ENCODE measurements at places on chromosomes 12 and 14.

DNA sequence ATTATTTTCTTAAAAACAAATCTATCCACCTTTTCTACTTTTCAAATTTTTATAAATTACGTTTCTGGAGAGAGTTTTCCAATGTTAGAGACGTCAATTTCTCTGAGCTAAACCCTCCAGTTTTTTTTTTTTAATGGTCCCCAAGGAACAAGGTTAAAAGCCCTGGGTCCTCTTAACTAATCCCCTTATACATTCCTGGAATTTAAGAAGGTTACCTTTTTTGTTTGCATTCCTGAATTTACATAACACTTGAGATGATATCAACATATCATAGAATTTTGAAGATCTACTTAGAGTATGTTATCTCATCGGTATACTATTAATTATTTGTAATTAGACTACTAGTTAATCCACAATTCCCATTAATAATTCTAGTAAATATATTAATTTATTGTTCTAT is 662.2 kb upstream of the LRFN5 start:
- no peak for DNase-seq

DNA sequence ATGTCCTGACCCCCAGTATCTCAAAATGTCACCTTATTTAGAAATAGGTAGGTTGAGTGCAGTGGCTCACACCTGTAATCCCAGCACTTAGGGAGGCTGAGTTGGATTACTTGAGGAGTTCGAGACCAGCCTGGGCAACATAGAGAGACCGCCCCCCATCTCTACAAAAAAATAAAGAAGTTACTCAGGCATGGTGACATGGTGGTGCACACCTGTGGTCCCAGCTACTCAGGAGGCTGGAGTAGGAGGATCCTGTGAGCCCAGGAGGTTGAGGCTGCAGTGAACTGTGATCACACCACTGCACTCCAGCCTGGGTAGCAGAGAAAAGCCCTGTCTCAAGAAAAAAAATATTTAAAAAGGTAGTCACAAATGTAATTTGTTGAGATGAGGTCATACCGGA is 27.9 kb upstream of the RBM19 start:
- DNase-seq = no peak

DNA sequence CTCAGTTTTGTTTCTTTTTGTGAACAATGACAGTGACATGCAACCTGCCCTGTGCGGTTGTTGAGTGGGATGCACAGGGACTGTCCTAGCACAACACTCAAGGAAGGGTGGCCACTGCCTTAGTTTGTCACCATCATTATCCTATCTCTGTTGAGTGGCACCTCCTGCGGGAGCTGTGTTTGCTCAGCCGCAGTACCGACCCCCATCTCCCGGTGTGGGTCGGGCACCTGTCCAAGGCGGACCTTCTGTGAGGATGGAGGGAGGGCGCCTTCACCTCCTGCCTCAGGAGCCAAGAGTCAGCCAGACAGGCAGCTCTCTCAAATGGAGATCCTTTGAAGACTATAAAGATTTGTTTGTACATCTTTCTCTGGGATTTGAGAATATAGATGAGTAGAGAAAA is 142.1 kb downstream of the TSPAN9 start:
- DNase-seq = no peak

GRCh38 chr14:68630081-68630571 is 162.7 kb downstream of the ZFP36L1 start:
- DNase-seq = no peak

- peak; percentile 36 for DNase-seq
Observed at GRCh38 chr12:57213058-57213715, 3.4 kb upstream of the NXPH4 start.

DNA sequence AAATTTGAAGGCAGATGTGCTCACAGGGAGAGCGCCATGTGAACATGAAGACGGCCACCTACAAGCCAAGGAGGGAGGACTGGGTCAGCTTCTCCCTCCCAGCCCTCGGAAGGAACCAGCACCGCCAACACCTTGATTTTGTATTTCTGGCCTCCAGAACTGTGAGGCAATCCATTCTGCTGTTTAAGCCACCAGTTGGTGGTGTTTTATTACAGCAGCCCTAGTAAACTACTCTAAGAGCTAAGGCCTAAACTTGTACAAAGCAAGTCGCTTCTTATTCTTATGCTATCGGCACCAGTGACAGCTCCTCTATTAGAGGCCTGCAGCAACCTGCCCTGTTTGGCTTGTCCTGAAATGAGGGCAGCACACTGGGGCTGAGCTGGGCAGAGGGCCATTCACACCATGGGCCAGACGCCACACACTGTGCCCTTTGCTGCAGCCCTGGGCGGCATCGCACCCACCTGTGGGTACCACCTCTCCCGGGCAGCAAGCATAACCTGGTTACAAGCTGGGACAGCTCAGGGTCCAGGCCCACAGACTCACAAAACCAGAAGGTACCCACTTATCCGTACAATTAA is 62.7 kb downstream of the NOS1 start:
- DNase-seq = no peak

DNA sequence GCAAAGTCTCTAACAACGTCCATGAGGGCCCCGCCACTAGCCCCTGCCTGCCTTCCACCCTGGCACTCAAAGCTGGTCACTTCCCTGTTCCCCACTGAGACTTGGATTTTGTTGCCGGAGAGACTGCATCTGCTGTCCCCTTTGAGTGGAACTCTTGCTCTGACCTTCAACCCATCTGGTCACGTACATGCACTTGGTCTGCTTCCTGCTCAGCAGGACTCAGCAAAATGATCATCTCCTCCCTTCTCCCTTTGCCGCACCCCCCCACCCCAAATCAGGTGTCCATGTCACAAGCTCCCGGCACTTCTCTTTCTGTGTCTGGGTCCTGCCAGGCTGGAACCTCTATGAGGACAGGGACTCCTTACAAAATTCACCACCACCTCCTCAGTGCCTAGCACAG is 180.9 kb downstream of the CHST11 start:
- no peak for DNase-seq

DNA sequence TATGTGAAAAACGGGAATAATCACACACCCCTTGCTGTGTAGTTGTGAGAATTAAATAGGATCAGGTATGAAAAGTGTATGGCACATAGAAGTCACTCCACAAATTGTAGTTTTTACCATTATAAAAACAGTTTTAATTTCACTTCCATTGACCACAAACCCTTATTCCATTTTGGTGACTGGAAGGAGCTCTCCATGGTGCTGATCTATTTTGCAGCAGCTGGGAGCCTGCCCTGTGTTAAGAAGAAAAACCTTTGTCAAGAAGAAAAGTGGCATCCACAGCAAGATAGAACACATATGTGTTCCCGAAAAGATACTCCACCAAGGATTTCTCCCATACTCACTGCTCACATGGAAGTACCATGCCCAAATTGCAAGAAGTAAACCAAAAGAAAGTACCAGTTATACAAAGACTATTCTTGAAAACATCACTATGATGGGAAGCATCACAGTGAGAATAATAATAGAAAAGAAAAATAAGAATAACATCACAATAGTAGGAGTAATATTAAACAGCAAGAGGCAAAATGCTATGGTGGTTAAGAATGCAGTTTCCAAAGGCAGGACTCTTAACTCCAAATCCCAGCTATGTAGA is 58.7 kb downstream of the TUNAR start:
- no peak for DNase-seq

DNA sequence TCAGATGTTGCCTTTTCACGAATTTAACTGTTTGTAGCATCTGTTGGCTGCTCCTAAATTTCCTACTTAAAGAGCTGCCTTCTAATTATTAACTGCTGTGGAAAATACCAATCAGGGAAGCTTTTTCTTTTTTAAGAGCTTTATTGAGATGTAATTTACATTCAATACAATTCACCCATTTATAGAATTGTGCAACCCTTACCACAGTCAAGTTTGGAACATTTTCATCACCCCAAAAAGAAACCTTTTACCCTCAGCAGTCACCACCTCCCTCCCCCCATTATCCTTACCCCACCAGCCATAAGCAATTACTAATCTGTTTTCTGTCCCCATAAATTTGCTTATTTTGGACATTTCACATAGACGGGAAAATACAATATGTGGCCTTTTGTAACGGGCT is 1.4 kb downstream of the PCNX4 start:
- DNase-seq = no peak

DNA sequence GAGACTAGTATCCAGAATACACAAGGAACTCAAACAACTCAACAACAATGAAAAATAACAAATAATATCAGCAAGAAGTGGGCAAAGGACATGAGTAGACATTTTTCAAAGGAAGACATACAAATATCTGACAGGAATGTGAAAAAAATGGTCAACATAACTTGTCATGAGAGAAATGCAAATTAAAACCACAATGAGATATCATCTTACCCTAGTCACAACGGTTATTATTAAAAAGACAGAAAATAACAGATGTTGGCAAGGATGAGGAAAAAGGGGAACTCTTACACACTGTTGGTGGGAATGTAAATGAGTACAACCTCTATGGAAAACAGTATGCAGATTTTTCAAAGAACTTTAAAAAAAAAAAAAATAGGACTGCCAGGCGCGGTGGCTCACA is 20.4 kb downstream of the VWF start:
- no peak for DNase-seq

GRCh38 chr14:45246691-45247090 is 6.3 kb downstream of the MIS18BP1 start:
- DNase-seq = no peak

- DNase-seq = no peak
Observed at GRCh38 chr12:16884819-16885218, 278.9 kb upstream of the LMO3 start.

DNA sequence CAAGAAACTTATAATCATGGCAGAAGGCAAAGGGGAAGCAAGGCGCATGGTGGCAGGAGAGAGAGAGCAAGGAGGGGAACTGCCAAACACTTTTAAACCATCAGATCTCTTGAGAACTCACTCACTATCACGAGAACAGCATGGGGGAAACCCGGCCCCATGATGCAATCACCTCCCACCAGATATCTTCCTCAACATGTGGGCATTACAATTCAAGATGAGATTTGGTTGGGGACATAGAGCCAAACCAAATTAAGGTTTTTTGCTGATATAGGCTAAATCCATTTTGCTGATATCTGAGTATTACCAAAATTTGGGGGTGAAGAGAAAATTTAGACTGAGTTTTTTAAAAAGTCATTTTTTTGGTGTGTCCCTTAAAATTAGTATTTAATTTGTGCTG is 54.9 kb upstream of the TMX1 start:
- DNase-seq = no peak

GRCh38 chr12:52690351-52691075 is 10.3 kb upstream of the KRT1 start:
- no peak for DNase-seq

GRCh38 chr12:45292486-45293195 is 76.7 kb downstream of the ANO6 start:
- DNase-seq = no peak

DNA sequence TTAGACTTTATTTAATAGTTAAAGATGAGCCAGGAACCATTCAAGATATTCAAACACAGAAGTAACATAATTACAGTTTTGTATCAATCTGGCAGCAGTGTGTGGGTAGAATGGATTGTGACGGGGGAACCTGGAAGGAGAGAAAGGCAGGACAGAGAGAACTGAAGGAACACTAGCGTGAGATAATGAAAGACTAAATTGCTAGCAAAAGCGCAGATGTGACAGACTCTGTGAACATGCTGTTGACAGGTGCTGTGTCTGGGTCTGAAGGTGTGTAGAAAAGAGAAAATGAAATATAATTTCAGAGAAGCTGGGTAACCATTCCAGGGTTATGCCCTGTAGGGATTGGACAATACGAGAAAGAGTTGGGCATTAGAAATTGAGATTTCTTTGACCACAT is 372.3 kb downstream of the SYT1 start:
- no peak for DNase-seq

- DNase-seq = no peak
Observed at GRCh38 chr14:101478096-101478495, 83.2 kb upstream of the DIO3 start.

DNA sequence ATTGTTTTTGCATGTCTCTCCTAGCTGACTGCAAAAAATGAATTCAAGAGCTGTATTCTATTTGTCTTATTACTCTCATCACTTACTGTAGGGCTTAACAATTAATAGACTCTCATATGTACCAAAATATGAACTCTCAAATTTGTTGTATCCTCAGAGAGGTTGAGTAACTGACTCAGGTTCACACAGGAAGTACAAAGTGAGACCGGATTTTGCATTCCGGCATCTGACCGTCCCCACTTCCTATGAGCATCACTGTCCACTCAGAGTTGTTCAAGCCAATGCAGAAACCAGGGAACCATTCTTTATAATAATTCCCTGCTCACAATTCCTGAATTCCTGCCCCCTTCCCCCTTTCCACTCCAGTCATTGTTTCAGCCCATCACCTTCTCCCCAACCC is 113.3 kb upstream of the AMIGO2 start:
- DNase-seq = no peak

DNA sequence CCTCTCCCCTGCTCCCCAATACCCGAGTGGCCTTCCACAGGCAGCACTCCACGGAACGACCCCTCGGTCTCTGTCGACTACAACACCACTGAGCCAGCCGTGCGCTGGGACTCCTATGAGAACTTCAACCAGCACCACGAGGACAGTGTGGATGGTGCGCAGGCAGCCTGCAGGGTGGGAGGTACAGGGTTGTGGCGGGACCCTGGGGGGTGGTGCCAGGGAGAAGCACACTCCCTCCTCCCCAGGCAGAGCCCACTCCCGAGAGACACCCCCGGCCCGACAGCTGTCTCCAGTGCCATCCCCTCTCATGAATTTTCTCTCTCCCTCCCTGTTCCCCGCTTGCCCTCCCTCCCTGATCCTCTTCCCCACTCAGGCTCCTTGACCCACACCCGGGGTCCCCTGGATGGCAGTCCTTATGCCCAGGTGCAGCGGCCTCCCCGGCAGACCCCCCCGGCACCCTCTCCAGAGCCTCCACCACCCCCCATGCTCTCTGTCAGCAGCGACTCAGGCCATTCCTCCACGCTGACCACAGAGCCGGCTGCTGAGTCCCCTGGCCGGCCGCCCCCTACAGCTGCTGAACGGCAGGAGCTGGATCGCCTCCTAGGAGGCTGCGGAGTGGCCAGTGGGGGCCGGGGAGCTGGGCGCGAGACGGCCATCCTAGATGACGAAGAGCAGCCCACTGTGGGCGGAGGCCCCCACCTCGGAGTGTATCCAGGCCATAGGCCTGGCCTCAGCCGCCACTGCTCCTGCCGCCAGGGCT is 9.0 kb downstream of the TNS2 start:
- DNase-seq = no peak

- DNase-seq = no peak
Observed at GRCh38 chr12:125272383-125272933, 207.2 kb downstream of the AACS start.

GRCh38 chr12:96098631-96099030 is 63.2 kb upstream of the LTA4H start:
- no peak for DNase-seq
